Right lobe of liver (tissue), 6 donors: ENCODE measurements at places on chromosomes 2 and 18.

DNA sequence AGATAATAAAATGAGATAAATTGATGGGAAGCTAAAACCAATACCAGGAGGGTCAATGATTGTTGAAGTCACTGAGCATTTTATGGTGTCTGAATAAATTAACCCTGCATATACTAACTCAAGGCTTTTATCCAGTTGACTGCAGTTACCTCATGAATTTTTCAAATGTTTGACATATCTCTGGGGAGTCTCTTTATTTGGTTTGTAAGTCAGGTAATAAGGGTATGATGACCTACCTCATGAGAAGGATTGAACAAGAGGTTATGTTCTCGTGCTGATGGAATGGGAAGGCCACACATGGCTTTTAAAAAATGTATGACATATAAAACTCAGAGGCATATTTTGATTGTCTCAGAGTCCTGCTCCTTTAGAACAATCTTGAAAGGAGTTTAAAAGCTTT lies 237.6 kb downstream of the THSD7B start:
- no peak for DNase-seq

GRCh38 chr2:119212139-119212800 lies 11.4 kb upstream of the STEAP3 start:
- no peak for DNase-seq

DNA sequence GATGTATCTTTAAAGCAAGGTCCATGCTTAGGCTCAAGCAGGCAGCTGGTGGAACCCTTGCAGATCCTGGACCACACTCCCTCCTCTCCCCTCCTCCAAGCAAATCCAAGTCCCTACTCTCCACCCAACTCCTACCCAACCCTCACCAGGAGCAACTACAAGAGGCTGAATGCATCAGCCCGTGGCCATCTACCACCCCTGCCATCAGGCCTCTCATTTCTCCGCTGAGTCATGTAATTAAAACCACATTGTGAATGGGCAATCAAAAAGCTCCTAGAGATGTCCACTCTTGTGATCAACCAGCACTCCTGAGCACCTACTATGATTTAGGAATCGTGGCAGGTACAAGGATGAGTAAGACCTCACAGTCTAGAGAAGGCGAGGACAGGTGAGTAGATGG lies 142.2 kb upstream of the CAPN13 start:
- DNase-seq = no peak

- no peak for DNase-seq
Measured at GRCh38 chr2:129301431-129301913, 678.0 kb upstream of the RAB6C start.

DNA sequence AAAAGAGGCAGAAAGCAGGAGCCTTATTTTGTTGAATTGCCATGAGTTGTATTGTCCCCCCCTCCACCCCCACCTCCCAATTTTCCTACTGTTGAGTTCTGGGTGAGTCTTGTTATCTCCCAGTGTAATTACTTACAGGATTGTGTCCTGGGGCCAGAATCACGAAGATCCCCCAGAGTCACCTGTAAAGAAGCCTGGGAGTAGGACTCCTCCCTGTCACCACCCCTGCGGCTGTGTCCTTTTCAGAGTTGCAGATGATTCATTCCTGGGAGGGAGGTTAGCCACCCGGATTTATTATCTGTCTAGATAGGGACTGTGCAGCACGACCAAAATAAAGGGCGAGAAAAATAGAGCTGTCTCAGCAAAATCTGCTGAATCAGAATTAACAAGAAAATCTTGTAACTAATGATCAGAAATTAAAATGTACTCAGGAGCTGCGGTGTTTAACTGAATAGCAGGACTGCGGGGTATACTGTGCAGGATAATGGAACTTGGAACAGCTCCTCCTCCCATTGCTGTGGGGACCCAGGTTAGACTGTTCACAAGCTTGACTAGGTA lies 81.7 kb upstream of the CAPN13 start:
- DNase-seq = no peak

DNA sequence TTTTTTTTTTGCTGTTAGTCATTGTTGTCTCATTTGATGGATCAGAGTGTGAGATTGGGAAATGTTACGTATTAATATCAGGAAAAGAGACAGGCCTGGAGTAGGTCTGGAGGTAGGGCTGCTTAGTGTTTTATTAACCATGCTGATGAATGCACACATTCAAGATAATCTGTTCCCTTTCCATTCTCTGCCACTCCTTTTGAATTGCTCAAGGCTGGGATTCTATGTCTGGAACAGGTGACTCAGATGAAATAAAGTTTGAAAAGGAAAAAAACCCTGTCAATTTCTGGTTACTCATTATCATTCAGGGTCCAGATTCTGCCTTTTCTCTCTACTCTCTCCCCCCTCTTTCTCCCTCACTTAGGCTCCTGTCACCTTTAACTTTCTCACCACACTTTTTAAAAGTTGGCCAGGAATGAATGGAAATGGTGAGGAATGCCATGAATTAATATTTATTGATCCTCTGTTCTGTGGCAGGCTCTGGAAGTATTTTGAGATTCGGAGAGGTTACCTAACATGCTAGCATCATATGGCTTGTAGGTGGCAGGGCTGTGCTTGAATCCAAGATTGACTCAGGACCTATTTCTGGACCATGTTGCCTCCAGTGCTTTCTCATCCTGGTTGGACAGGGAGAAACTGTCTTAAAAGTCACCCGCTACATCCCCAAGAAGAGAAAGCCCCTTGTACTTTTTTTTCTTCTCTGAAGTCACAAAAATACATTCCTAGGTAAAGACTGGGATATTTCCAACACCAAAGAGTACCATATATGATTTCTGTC lies 40.2 kb downstream of the MAP4K4 start:
- DNase-seq = no peak

- DNase-seq = no peak
Measured at GRCh38 chr2:73197579-73197978, 4.8 kb upstream of the NOTO start.

- no peak for DNase-seq
Measured at GRCh38 chr18:80190311-80190710, 57.0 kb downstream of the PARD6G start.

- no peak for DNase-seq
Measured at GRCh38 chr18:77031662-77032061, 100.9 kb downstream of the MBP start.

DNA sequence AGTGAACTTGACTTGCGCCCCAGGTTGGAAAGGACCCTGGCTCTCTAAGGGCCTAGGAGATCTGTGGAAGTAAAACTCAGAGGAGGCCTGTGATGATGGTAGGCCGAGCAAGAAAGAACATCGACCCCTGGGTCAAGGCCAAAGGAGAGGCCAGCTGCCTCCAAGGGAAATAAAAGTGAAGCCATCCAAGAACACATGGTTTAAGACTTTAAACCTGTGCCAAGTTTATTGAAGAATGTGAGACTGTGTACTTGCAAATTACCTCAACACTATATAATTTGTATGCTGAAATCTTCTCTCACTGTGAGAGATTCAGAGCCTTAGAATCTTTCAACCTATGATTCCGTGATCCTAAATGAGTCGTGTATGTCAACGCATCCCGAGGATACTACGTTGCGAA lies 40.7 kb upstream of the COBLL1 start:
- no peak for DNase-seq

GRCh38 chr2:19225126-19225525 lies 133.3 kb downstream of the OSR1 start:
- DNase-seq = no peak

DNA sequence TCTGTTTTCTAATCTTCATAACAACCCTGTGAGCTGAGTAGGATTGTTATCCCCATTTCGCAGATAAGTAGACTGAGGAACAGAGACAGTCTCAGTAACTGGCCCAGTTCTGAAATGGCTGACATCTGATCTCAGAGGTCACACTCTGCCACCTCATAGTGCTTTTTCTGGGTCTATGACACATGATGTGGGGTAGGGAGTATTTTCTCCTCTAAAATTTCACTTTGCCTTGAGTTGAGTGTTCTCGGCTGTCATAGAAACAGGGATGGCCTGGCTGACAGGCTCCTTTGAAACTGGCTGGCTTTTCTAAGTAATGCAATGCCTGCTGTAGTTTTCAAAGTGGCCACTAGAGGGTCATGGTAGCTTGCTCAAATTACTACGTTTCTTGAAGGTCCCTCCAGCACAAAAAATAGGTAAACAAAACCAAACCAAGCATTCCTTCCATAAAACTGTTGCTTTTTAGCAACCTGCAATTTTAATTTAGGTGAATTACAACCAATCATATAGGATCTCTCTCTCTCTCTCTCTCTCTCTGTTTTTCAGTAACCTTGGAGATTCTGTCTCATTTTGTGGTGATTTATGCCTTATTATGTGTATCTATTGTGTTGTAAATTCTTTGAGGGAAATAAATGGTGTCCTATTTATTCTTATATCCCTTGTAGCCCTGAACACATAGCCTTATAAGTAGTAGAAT lies 84.2 kb upstream of the TTN start:
- DNase-seq = peak; percentile 56

DNA sequence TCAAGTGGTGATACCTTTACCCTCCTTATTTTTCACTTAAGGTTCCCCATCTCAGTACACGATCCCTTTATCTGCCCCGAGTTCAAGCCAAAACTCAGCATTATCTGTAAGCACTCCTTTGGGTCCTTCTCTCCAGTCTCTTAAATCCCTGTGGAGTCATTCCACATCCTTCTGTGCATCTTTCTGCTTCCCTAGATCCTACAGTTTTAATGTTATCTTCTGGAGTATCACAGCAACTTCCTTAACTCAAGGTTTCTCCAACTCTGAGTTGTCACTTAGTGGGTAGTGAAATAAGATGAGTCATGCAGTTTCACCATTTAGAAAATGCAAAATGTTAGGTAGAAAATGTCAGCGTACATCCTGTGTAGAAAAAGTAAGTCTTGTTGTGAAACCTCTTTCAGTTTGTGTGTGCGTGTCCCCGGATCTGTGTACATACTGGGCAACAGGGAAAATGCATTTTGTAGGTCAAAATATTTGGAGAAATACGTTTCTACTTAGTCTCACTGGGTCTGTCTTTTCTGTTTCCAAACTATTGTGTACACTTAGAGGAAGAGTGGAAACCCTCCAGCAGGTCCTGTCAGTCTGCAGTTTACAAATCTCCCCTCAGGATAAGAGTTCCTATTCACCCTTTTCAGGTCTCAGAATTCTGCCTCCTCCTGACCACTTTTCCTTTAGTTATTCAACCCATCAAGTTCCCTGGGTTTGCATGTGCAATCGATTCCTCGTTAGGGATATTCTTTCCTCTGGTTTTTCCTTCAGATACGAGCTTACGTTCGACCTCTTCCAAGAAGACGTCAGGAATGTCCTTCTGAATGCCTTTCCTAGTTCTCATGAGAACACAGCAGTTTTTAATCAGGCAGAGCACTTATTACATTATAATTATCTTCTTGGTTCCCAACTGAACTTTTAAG lies 154.8 kb downstream of the TGIF1 start:
- DNase-seq = no peak

DNA sequence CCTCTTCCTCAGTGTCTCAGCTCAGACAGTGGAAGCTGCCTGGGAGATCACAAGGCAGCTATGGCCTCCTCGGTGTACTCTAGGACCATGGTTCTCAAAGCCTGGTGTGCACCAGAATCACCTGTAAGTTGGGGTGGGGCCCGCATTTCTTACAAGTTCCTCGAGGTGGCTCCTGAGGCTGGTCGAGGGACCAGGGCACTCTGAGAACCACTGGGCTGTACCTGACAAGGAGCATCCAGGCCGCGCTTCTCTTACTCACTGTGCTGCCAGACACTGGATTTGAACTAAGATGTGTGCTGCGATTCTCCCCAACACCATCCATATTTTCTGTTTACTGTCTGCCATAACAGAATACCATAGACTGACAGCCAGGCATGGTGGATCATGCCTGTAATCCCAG lies 59.5 kb downstream of the DIPK1C start:
- DNase-seq = no peak

GRCh38 chr2:199535445-199536177 lies 77.9 kb upstream of the SATB2 start:
- DNase-seq = no peak

DNA sequence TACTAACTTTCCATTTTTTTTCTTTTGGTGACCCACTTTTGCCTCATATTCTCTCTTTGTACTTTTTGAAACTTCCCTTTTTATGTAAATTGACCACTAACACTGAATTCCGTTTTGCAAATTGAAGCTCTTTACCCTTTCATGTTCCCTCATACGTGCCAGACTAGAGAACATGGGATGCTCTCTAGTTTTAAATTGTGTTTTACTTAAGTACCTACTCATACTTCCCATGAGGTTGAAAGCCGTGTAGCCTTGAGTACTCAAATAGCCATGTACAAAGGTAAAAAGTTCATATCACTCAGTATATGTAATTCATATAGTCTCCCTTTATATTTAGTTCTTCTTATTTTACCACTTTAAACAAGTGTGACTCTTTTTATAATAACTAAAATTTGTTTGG lies 119.7 kb downstream of the PIK3C3 start:
- DNase-seq = no peak

DNA sequence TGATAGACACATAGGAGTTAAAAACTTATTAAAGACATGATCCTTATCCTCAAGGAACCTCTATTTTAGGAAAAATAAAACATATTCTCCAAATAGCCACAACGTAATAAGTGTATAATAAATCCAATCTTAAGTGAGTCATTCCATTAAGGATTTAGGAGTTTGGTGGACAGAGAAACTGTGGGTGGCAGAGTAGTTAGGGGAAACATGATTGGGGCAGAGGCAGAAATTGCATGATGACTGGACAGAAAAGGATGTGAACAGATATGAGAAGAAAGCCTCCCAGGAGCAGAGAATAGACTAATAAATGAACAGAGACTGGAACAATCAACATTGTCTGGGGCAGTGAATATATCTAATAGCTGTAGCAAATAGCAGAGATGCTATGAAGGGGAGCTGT lies 48.1 kb upstream of the SIGLEC15 start:
- no peak for DNase-seq

GRCh38 chr2:197216361-197216979 lies 94.1 kb downstream of the ANKRD44 start:
- DNase-seq = no peak

DNA sequence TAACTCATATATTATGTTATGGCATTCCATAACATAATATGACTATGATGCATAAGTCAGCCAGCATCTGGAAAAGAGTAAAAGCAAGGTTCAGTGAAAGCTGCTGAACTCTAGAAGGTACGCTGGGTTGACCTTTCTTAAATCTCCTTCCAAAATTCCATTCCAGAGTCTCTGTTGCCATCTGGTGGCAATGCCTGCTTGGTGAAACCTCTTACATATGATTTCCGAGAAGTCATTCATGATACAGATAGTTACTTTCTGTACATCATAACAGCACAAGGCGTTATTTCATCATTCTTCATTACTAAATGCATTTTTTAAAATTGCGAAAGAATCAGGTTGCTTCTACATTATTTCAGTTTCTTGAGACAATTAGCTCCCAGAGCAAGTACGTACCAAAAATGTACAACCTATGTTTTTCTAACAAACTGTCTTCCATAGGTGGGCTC lies 7.0 kb upstream of the EPG5 start:
- peak; percentile 29 for DNase-seq

DNA sequence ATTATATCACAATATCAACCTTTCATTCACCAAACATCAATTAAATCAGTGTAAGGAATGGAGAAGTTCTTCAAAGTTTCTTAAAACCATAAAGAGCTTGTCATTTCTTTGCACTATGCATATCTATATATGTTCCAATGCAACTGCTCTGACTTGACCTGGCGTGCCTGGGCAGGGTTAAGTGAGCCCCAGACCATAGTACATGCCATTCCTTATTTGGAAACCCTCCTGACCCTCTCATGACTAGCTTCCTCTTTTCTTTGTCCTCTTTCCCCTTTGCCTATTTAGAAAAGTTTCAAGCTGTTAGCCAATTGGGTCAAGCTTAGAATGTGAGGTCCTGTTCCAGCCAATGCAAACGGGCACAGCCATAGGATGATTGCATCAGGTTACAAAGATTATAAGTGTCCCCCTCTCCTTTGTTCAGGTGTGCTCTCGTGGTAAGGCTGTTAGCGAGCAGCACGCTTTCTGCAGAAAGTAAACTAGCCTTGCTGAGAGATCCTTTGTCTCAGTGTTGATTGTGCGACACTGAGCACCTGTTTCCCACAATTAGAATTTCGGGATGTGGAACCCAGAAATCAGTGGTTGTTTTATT lies 78.2 kb upstream of the UXS1 start:
- no peak for DNase-seq
